Activated CD4-positive, CD25-positive, alpha-beta regulatory T cell (primary cell): ENCODE measurements at places on chromosomes 11 and 22.

- no peak for DNase-seq
Measured at GRCh38 chr11:131944736-131945135, 574.3 kb downstream of the NTM start.

DNA sequence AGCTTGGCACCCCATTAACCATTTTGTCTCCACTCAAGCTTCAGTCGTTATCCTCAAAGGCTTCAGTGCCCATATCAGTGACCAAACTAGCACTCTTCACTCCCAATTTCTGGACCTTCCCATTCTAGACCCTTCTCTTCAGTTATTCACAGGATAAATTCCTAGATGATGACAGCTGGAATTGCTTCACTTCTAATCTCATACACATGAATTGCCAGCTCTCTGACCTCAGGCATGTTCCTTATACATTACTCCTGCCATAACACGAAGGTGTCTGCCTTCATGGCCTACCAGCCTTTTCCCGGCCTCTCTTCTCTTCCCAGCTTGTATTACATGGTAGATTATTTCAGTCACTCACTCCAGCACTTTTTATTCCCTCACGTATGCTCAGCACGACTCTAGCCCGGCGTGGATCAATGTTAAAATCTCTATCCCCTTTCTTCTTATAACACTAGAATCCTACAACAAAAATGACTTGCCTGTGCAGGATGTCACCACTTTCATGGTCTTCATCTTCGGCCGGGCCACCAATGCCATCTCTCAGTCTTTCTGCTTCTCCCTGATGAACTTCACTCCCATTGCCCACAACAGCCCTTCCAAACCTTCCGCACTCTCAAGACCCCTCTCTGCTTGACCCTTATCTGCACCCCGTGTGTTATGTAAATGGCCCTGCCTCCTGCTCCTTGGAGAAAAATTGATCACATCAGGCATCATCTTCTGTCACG, 36.9 kb downstream of the EIF3F start:
- no peak for DNase-seq

- DNase-seq, result no peak
Measured at GRCh38 chr22:48960576-48960975, 867.1 kb downstream of the BRD1 start.

DNA sequence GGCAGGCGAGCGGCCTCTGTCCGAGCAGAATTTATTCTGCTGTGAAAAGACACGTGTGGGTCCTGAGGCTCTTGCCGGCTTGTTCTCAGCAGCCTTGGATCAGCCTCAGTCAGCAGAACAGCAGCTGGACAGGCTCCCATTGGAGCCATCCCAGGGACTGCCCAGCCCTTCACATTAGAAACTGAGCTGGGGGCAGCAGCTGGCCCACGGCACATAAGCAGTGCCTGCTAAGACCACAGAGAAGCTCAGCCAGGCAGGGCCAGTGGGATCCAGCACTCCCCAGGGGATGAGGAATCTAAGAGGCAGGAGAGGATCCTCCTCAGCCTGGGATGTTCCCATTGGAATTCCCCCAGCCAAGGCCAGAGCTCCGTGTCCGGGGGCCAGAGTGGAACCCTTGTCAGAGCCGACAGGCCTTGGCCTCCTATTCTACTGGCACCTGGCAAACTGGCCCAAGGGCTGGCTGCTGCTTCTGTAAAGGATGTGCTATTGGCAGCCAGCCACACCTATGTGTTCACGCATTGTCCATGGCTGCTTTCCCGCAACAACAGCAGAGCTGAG, 18.2 kb downstream of the RTN4R start:
- DNase-seq, result no peak

- DNase-seq, result no peak
Measured at GRCh38 chr11:123218451-123218850, 23.4 kb upstream of the CLMP start.

DNA sequence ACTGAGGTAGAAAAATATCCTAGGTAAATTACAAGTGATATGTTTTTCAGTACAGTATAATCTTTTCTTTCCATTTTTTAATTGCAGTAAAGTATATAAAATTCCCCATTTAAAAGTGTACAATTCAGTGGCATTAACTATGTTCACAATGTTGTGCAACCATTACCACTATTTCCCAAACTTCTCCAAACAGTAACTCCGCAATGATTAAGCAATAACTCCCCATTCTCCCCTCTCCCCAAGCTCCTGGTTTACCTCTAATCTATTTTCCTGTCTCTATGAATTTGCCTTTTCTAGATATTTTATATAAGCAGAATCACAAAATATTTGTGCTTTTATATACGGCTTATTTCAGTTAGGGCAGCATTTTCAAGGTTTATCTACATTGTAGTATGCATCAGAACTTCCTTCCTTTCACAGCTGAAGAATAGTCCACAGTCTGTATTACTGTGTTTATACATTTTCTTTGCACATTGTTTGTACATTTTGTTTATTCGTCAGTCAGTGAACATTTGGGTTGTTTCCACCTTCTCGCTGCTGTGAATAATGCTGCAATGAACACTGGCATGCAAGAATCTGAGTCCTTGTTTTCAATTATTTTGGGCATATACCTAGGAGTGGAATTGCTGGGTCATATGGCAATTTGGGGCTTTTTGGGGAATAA, 110.7 kb downstream of the RPL27A start:
- DNase-seq, result no peak
